CD14-positive monocyte (primary cell): ENCODE measurements at places on chromosomes 13 and 19.

- no peak for DNase-seq
- no peaks in the 10 kb centered on the region for H3K36me3 ChIP-seq
- H3K27ac ChIP-seq: no peak overlapping the region
- H3K4me1 ChIP-seq: no peaks in the 10 kb centered on the region
Observed at GRCh38 chr13:52043675-52044074, 19.2 kb downstream of the UTP14C start.

DNA sequence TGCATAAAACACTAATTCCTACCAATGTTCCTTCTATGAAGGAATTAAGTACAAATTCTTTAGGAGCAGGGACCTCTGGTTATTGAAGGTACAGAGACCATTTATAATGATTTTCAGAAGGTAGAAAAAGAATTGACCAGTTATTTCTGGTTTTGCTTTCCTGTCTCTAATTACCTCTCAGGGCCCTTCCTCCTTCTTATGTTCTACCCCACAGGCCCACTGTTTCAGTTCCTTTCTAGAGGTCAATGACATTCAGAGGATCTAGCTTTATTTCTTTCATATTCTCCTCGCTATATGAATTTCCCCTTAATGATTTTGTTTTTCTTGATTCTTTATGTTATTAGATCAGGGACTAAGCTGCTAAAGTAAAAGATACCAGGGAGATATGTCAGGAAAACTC, 345.0 kb upstream of the SPRY2 start:
- DNase-seq: no peak
- H3K27me3 ChIP-seq: no peaks in the 10 kb centered on the region
- H3K27ac ChIP-seq: no peak overlapping the region
- H3K4me3 ChIP-seq: no peak overlapping the region
- no peaks in the 10 kb centered on the region for H3K4me1 ChIP-seq
- no peaks in the 10 kb centered on the region for H3K36me3 ChIP-seq

DNA sequence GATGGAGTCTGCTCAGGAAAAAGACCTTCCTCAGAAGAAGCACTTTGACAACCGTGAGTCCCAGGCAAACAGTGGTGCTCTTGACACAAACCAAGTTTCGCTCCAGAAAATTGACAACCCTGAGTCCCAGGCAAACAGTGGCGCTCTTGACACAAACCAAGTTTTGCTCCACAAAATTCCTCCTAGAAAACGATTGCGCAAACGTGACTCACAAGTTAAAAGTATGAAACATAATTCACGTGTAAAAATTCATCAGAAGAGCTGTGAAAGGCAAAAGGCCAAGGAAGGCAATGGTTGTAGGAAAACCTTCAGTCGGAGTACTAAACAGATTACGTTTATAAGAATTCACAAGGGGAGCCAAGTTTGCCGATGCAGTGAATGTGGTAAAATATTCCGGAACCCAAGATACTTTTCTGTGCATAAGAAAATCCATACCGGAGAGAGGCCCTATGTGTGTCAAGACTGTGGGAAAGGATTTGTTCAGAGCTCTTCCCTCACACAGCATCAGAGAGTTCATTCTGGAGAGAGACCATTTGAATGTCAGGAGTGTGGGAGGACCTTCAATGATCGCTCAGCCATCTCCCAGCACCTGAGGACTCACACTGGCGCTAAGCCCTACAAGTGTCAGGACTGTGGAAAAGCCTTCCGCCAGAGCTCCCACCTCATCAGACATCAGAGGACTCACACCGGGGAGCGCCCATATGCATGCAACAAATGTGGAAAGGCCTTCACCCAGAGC, 16.2 kb upstream of the ZNF544 start:
- no peak overlapping the region for H3K27ac ChIP-seq
- DNase-seq: no peak
- no peaks in the 10 kb centered on the region for H3K27me3 ChIP-seq
- H3K4me1 ChIP-seq: no peaks in the 10 kb centered on the region
- no peak overlapping the region for H3K4me3 ChIP-seq

- peak overlapping the region; percentile 67 for H3K4me3 ChIP-seq
- H3K4me1 ChIP-seq: peaks cover 41% of the 10 kb centered on the region
- no peaks in the 10 kb centered on the region for H3K27me3 ChIP-seq
- DNase-seq: peak; percentile 19
- H3K27ac ChIP-seq: peak overlapping the region; percentile 100
Observed at GRCh38 chr13:102597029-102597961, 509 bp downstream of the TPP2 start.

DNA sequence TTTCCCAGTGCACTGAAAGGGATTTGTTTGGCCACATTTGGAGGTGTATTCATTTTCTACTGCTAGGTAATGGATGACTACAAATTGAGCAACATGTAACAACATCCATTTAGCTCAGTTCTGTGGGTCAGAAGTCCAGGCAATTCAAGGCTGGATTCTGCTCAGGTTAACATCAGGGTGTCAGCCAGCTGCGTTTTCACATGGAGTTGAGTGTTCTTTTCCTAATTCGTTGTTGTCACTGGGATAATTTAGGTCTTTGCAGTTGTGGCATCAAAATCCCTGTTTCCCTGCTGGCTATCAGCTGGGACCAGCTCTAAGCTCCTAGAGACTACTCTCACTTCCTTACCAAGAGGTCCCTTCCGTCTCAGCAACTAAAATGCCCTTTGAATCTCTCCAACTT, 25.4 kb downstream of the MIR17HG start:
- no peaks in the 10 kb centered on the region for H3K27me3 ChIP-seq
- H3K27ac ChIP-seq: no peak overlapping the region
- no peak for DNase-seq
- H3K4me3 ChIP-seq: no peak overlapping the region
- no peaks in the 10 kb centered on the region for H3K4me1 ChIP-seq

GRCh38 chr19:34228347-34228746, 26.0 kb upstream of the GARRE1 start:
- no peak for DNase-seq
- H3K4me3 ChIP-seq: no peak overlapping the region
- H3K27me3 ChIP-seq: no peaks in the 10 kb centered on the region
- no peak overlapping the region for H3K27ac ChIP-seq
- H3K4me1 ChIP-seq: no peaks in the 10 kb centered on the region

DNA sequence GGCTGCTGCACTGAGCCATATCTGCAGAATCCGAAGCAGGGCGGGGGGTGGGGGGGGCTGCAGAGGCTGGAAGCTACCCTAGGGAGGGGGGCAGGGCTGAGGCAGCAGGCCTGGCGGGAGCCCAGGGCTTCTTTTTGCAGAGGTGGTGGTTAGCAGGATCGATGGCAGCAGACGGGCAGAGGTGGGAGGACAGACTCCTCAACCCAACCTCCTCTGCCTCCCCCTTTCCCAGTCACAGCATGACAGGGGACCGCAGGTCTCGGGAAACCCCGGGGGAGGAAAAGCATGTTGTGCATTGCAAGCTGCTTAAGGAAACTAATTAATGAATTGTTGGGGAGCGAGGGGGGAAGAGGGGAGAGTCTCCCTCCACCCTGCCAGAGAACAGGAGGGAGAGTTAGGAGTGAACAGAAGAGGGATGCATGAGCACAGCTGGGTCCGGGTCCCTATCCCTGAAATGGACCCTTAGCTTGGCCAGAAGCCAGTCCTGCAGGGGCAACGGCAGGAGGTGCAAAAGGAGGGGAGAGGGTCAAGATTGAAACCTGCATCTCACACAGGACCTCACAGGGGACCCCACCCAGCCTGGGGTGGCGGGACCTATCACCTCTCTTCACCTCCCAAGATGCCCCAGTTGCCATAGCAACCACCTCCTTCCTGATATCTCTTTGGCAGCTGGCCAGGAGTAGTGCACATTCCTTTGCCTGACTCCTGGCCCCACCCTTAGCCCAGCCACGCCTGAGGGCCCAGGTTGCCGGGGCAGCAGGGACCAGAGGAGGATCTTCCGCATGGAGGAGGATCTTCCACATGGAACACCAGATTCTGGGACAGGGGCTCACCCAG, 1.8 kb downstream of the FXYD7 start:
- H3K4me3 ChIP-seq: no peak overlapping the region
- no peak overlapping the region for H3K27ac ChIP-seq
- no peak for DNase-seq
- H3K27me3 ChIP-seq: peaks cover 23% of the 10 kb centered on the region

DNA sequence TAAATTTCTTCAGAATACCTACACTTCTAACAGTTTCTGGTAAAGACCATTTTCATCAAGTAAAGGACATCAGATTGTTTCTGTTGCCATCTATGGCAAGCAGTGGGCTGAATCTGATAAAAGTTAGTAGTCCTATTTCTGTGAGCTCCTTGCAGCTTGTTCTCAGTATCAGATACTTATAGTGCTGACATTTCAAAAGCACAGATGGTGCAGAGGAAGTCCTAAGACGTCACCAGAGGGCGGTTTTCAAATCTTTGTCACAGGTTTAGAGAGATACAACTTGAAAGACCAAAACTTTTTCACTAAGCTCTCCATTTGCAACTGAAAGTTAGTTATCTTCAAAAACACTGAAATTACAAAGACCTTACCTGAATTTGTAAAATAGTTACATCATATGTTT, 719.8 kb downstream of the SLITRK1 start:
- no peaks in the 10 kb centered on the region for H3K27me3 ChIP-seq
- H3K4me3 ChIP-seq: no peak overlapping the region
- H3K36me3 ChIP-seq: no peaks in the 10 kb centered on the region
- DNase-seq: no peak

GRCh38 chr19:3357992-3358688, 8.2 kb upstream of the NFIC start:
- peaks cover 6% of the 10 kb centered on the region for H3K27me3 ChIP-seq
- H3K4me1 ChIP-seq: peaks cover 36% of the 10 kb centered on the region
- no peaks in the 10 kb centered on the region for H3K36me3 ChIP-seq
- DNase-seq: no peak
- no peak overlapping the region for H3K27ac ChIP-seq

GRCh38 chr19:57406516-57407123, 4.3 kb upstream of the ZNF17 start:
- no peak overlapping the region for H3K27ac ChIP-seq
- H3K4me3 ChIP-seq: no peak overlapping the region
- H3K36me3 ChIP-seq: no peaks in the 10 kb centered on the region
- peak; percentile 24 for DNase-seq
- H3K4me1 ChIP-seq: peaks cover 9% of the 10 kb centered on the region

DNA sequence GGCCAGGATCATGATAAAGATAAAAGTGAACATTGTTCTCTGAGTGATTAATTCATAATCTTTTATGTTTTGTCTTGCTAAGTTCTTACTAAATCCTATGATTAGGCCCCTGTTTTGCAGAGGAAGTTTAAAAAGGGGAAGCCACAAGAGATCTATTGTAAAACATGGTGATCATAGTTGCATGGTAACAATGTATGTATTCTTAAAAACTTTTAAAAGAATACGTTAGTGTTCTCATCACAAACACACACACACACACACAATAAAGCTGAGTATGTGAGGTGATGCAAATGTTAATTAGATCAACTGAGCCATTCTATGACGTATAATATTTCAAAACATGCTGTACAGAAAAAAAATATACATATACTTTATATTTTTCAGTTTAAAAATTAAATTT, 51.2 kb downstream of the MBD3L2B start:
- no peaks in the 10 kb centered on the region for H3K36me3 ChIP-seq
- peak overlapping the region; percentile 87 for H3K27ac ChIP-seq
- H3K27me3 ChIP-seq: no peaks in the 10 kb centered on the region
- H3K4me3 ChIP-seq: no peak overlapping the region
- DNase-seq: peak; percentile 69

DNA sequence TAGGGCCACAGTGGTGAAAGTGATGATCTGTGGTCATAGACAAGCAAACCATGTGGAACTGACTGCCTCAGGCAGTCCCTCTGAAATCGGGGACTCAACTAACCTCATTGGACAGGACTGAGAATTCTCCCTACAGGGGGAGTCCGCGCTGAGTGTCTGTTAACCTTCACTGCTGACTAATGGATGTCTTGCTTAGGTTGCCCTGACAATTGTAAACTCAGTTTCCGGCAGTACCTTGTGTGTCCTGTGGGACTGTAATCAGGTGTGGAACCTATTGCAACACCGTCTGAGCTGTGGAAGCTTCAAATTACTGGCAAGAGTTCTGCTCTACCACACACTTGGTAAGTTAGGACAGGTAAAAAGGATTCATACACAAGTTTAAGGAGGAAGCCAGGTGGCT, 21.8 kb downstream of the ZNF77 start:
- no peaks in the 10 kb centered on the region for H3K27me3 ChIP-seq
- peaks cover 12% of the 10 kb centered on the region for H3K36me3 ChIP-seq
- no peak overlapping the region for H3K27ac ChIP-seq
- no peaks in the 10 kb centered on the region for H3K4me1 ChIP-seq
- H3K4me3 ChIP-seq: no peak overlapping the region

DNA sequence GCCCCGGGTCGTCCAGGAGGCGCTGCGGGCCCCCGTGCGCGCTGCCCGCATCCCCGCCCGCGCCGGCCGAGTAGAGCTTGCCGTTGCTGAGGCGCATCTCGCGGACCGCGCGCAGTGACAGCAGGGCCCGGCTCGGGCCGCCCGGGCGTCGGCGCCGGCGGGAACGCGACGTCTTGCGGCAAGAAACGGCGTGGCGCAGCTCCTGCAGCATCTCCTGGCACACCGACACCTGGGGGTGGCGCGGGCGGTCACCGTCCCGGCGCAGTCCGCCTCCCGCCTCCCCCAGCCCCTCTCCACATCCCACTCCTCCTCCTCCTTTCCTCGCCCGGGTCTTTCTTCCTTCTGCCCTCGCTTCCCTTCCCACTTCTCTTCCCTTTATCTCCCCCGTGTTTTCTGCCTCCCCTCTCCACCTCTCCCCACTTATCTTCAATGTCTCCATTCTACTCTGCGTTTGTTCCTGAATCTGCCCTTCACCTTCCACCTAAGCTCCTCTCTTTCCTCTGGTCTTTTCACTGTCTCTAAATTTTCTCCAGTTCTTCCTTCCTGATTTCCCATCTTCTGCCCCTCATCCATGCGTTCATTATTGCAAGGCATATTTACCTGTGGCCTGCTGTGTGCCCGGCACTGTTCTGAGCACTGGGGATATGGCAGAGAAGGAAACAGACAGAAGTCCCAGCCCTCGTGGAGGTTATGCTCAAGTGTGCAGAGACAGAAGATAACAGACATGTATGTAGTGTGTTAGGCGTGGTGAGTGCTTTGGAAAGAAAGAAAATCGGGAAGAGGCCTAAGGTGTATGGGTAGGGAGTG, 5.2 kb upstream of the ATP1A3 start:
- no peak for DNase-seq
- no peak overlapping the region for H3K27ac ChIP-seq
- H3K4me3 ChIP-seq: no peak overlapping the region
- peaks cover 11% of the 10 kb centered on the region for H3K4me1 ChIP-seq

DNA sequence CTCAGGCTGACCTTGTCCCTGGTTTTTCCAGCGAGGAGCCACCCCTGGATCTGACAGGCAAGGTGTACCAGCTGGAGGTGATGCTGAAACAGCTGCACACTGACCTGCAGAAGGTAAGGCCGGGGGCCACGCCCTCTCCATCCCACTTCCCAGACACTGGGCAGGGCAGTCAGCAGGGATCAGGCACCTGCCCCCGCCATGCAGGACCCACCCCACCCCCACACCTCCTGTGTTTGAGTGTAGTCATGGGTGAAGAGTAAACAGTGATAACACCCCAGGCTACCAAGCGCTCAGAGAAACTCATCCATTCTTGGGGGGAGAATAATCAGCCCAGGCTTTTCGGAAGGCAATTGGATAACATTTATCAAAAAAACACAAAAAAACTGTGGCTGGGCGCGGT, 19.9 kb downstream of the DPF1 start:
- H3K4me3 ChIP-seq: no peak overlapping the region
- DNase-seq: no peak
- no peak overlapping the region for H3K27ac ChIP-seq
- peaks cover 10% of the 10 kb centered on the region for H3K36me3 ChIP-seq
